Cortex of kidney (tissue), 1 donor: ENCODE measurements at places on chromosomes 6 and 20.

DNA sequence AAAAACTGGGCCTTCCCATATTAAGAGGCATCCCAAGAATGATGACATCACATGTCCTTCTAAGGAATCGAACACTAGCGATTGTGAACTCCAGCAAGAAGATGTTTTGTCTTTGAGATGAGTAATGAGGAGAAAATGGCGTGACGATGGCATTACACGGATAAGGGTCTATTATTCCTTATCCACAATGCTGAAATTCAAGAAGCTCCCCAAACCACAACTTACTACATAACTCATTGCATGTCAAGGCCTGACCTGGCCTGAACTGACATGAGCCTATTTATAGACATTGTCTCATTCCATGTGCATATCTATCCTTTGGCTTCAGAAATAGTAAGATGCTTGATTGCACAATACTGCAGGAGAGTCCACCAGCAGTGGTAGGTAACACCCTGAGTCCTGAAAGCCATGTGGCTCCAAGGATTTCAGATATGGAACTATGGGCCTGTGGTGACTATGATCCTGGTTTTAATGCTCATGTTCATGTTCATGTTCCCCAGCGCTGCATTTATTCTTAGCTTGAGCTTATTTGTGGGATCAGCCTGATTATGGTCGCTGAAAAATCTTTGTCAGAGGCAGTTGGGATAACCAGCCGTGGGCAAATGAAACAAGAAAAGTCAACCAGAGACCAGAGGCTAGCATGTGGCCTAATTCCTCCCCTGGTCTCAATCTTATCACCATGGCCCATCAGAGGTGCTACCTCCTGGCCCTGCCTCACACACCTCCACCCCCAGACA is 183.2 kb upstream of the JARID2 start:
- DNase-seq: no peak

GRCh38 chr6:105029581-105029980 is 72.7 kb downstream of the LIN28B start:
- no peak for DNase-seq

DNA sequence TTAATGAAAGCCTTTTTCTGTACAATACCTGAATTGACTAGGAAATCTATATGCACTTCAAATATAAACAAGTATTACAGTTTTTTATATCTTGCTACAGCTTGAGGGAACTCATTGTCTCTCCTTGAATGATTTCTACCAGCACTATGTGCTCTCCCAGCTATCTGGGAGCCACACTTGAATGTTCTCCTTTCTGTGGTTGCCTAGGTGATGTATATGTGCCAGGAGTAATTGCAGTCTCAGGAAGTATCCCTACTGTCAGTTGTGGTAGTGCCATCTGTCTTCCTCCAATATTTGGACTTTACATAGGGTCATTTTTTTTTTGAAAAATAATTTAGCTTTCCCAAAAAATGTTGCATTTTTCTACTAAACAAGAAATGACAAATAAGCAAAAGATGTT is 288.0 kb upstream of the PLCB4 start:
- no peak for DNase-seq

GRCh38 chr6:146693342-146693741 is 94.6 kb downstream of the ADGB start:
- no peak for DNase-seq

DNA sequence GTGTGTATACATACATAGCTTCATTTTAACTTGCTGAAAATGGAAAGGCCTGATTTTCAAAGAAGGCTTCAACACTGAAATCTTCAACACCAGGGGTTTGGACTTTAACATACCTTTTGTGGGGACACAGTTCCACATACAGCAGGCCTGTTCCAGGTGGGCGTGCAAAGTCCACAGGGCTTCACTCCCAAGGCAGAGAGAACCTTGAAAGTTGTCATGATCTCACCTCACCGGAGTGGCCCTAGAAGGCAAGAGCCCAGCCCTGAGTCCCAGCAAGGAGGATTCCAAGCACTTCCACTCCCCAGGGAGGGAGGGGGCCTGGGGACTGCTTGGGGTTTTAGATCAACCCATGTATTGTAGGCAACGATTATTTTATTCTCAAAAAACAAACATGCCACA is 47.2 kb downstream of the TMEM242 start:
- no peak for DNase-seq

DNA sequence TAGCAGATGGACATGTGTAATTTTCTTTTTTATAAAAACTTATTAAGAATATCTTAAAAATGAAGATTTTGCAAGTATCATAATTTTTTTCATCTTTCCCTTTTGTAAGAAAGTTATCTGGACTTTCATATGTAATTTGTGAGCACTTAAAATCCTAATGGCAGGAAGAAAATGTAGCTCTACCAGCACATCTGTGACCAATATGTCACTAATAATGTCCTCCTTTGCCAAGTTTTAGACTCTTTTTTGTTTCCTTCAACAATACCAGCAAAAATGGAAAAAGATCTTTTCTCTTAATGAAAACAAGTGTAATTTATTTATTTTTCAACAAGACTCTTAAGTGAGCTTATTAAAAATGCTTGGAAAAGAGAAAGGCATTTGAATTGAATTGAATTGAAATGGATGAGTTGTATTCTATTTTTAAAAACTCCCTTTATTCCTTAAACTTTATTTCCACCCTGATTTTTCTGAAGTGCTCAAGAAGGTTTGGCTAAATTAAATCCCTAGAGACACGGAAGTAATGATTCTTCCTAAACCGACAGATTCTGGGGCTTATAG is 110.7 kb downstream of the KIF6 start:
- DNase-seq: no peak

GRCh38 chr6:41028561-41029412 is 10.2 kb downstream of the UNC5CL start:
- DNase-seq: no peak

GRCh38 chr20:38065764-38066375 is 32.3 kb downstream of the RPRD1B start:
- DNase-seq: no peak

GRCh38 chr6:130282234-130282995 is 59.7 kb upstream of the SAMD3 start:
- no peak for DNase-seq

DNA sequence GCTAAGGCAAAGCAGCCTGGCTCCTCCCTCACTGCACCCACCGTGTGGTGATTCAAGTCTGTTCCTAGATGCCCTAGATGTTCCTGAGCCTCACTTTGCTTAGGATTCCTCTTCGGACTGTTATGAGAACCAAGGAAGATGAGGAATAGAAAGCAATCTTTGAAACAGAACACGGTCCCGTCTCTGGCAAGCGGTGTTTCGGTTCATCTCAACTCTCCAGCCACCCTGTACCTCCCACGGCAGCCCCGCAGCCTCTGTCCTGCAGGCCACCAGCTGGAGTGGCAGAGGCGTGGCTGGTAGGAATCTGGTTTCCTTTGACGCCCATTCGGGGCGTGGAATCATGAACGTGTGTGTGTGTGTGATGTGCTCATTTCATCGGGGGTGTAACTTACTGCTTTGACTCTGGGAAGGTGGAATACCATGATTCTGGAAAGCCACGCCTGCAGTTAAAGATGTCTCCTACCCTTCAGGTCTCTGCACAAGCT is 21.3 kb downstream of the PDE10A start:
- no peak for DNase-seq

GRCh38 chr20:33969563-33969962 is 24.1 kb upstream of the RALY start:
- no peak for DNase-seq

DNA sequence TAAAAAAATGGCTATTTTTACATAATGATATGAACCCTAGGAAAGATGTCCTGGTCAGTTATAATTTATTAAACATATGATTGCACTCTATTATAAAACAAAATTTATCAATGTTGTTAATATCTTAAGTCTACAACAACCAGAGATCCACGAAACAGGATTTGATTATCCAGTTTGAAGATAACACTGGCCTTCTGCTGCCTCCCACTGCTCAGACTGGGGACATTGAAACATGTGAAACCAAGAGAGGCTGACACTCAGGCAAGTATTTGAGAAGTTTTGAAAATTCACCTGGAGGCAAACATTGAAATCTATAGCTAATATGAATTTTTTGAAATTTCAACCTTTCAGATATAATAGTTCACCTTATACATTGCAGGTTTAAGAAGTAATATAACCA is 219.3 kb upstream of the HSF2 start:
- DNase-seq: no peak

DNA sequence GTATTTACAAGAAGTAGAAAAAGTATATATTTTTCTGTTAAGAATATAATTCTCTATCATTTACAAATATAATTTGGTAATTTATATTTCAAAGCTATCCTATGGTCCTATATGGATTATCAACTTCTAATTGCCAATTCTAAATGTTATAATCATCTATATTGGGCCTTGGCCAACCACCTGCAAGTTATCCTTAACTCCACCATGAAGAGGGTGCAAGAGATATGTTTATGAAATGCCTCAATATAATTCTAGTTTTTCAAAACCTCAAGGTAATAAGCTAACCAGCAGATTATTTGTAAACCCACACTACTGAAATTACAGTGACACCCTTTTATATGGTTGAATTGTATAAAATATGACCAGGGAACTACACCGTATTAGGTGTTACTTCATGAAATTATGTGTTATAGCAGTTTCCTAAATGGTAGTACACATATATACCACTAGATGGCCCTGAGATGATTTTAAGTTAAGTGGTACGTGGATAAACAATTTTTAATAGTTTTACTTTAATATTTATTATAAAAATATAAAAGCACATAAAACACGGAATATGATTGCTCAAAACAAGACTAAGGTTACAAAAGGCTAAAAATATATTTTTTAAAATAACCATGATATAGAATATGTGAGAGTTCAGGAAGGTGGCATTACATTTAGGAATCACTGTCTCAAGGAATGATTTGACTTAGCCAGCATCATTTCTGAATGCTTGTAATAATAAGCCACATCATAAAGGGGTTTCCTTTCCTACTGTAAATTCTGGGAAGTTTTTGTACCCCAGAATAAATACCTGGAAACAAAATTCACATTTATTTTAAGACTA is 9.8 kb upstream of the PNISR start:
- no peak for DNase-seq

DNA sequence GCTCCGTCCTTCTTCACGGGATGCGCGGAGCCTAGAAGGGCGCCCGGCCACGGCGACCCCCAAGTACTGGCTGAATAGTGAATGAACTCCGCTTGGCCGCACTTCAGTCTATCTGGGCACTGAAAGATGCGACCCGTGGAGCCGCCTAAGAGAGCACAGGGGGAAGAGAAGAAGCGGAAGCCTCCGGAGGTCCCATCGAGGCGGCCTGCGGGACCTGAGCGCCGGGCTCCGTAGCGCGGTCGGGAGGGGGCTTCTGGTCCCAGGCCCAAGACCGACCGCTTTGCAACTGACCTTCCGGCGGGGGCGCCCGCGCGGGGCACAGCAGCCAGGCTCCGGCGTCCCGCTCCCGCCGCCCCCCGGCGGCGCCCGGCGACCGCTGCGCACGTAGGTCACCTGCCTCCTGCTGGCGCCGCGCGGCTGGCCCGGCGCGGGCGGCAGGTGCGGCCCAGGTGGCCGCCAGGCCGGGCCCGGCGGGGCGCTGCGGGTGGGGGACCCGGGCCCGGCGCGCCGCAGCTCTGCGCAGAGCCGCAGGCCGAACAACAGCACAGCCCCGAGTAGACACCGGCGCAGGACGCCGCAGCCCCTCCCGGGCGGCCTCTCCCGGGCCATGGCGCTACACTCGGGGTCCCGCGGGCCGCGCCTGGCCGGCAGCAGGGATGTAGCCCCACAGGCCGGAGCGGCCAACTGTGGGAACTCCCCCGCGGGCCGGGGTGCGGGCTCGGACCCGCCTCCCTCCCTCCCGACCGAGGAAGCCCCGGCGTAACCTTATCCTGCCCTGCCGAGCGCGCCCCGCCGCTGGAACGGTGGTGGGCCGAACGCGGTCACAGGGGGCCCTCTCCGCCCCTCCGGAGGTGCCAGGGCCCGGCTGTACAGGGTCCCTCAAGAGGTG is at the start of gene METTL24:
METTL24 (minus strand) TSS at position 686 of the 889 bp plus-strand sequence; CDS start at position 609, 77 bp downstream.
- DNase-seq: no peak

DNA sequence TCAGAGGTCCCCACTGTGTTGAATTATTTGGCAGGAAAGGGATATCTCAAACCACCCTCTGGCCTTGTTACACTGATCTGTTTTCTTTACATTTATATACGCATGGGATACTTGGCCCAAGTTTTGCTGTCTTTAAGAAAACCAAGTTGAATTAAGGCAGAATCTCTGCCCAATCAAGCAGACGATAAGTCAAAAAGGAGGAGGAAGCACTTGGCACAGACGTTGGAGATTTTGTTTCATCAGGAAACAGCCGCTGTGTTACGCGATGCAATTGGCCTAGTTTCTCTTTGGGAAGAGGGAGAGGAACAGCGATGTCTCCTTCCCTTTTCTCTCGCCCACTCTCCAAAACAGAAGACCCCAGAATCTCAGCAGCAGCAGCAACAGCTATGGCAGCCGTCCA is 20.2 kb upstream of the NAA20 start:
- no peak for DNase-seq

DNA sequence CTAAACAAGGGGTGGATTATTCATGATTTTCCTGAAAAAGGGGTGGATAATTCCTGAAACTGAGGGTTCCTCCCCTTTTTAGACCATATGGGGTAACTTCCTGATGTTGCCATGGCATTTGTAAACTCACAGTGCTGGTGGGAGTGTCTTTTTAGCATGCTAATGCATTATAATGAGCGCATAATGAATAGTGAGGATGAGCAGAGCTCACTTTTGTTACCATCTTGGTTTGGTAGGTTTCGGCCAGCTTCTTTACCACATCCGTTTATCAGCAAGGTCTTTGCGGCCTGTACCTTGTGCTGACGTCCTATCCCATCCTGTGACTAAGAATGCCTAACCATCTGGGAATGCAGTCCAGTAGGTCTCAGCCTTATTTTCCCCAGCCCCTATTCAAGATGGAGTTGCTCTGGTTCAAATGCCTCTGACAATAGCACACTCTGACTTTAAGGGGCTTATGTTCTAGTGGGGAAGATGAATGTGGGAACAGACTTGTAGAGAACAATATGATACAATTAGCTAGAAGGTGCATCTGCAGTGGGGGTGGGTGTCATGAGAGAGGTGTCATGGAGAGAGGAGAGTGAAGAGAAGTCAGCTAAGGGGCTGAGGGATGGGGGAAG is 4.2 kb upstream of the GPR31 start:
- no peak for DNase-seq

DNA sequence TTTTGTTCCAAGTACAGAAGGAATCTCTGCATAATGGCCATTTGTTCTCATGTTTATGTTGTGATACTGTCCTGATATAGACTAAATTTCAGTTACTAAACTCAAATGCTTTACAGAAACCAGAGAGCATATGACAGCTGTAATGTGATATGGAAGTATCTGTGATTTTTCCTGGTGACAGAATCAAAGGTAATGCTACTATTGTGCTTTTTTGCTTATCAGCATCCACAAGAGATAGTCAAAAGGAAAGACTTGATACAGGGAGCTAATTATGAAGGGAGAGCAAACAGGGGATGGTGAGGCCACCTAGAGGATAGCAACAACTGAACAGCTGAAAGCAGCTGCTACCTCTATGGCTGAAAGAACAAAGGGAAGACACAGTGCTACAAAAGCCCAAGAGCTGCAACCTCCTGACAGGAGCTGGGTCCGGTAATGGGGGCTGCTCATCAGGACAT is 181.4 kb downstream of the PHF3 start:
- DNase-seq: no peak

GRCh38 chr20:46752728-46753127 is 43.3 kb downstream of the SLC2A10 start:
- no peak for DNase-seq
